NAMALWA (cell line): ENCODE measurements at places on chromosomes 11 and 22.

DNA sequence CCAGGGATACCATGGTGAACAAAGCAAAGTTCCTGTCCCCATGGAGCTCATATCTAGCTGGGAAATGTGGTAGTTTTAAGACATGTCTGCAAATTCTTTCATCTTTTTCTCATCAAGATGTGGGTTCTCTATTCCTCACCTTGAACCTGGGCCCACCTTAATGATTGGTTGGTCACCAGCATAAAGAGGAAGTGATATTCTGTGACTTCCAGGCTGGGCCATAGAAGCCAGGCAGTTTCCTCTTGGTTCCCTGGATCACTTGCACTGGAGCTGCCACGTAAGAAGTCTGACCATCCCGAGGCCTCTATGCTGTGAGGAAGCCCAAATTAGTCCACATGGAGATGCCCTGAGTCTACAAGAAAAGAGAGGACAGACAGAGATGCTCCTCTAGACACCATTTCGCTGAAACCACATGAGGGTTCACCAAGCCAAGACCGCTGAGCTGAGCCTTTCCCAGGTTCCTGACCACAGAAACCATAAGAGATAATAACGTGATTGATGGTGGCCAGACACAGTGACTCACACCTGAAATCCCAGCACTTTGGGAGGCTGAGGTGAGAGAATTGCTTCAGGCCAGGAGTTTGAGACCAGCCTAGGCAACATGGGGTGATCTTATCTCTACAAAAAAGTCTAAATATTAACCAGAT is 119.5 kb upstream of the ISX start:
- no peak for DNase-seq

DNA sequence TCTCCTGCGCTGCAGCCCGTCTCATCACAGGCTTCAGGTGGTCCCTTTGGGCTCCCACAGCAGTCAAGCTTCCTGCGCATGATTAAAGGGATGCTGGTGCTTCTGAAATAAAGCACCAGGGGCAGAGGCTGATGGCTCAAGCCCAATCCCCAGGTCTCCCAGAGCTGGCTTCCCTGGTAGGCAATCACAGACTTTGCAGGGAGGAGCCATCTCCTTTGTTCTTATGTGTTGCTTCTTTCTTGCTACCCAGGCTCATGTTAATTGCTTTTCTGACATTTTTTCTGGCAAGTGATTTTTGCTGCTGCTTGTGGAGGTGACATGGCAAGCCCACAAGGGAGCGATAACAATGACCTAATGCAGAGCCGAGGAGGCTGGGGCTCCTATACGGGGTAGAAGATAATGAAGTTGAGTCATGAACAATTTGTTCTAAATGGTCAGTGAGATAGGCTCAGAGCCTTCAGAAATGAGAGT is 25.2 kb upstream of the PLET1 start:
- DNase-seq = no peak

GRCh38 chr11:13487661-13488030 is 8.2 kb downstream of the PTH start:
- peak; percentile 11 for DNase-seq

- no peak for DNase-seq
These were observed 73.0 kb downstream of the CD44 start for GRCh38 chr11:35211952-35212351.

- no peak for DNase-seq
These were observed 3.1 kb downstream of the MRGPRX1 start for GRCh38 chr11:18936002-18936673.

- DNase-seq = no peak
These were observed 4.5 kb downstream of the POLDIP3 start for GRCh38 chr22:42610186-42610585.

DNA sequence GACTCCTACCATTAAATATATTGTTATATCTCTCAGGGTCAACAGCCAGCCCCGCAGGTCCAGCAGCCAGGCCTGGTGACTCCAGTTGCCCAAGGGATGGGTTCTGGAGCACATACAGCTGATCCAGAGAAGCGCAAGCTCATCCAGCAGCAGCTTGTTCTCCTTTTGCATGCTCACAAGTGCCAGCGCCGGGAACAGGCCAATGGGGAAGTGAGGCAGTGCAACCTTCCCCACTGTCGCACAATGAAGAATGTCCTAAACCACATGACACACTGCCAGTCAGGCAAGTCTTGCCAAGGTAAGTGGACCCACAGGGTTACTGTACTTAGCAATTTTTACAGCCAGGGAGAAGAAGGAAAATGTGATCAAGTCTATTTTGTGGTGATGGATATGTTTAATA is 35.1 kb downstream of the EP300 start:
- DNase-seq = no peak

- peak; percentile 71 for DNase-seq
These were observed 3.8 kb downstream of the DCPS start for GRCh38 chr11:126307706-126308105.

GRCh38 chr11:125239585-125240560 is 75.3 kb downstream of the PKNOX2 start:
- no peak for DNase-seq

DNA sequence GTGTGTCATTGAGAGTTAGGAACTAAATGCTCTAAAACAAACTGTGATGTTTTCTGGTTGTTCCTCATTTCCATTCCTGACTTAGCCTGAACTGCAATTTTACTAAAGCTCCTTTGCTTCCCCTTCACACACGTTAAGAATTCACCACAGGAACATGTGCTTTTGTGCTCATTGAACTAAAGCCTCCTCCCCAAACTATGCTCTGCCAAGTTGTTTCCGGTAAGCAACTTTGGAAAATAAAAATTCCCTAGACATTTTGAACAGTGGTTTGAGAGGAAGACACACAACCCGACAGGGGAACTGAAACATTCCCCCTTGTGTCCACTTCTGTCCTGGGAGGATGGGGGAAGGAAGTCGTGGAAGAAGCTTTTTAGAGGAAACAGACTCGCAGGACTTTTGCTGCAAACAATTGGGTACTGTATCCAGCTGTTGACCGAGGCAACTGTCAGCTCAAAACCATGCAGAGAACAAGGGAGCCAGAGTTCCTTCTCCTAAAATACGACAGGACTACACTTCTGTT is 66.9 kb downstream of the GAB2 start:
- DNase-seq = peak; percentile 34

GRCh38 chr11:105881027-105881426 is 141.0 kb downstream of the MSANTD4 start:
- DNase-seq = no peak

DNA sequence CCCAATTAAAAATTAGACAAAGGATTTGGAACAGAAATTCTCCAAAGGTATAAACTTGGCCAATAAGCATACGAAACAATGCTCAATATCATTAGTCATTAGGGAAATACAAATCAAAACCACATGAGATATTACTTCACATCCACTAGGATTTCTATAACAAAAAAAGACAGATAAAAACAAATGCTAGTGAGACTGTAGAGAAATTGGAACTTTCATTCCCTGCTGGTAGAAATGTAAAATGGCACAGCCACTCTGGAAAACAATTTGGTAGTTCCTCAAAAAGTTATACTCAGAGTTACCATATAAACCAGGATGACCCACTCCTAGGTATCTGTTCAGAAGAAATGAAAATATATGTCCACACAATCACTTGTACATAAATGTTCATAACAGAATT is 71.6 kb downstream of the RPL27A start:
- no peak for DNase-seq

DNA sequence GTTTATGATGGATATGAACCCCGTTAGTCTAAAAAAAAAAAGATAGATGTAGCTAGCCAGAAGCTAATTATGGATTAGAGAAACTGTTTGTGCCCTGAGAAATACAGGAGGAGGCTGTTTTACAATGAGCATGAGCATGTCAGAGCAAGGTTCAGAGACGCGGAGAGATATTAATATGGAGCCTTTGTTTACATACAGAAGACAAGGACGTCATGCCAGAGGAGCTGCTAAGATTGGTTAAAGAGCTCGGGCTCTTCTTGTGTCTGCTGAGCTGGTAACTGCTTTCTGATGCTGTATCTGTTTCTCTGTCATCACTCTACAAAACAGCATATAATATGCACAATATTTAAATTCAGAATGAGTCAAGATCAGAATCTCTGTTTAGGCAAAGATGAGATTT is 24.9 kb upstream of the CCDC89 start:
- DNase-seq = no peak

DNA sequence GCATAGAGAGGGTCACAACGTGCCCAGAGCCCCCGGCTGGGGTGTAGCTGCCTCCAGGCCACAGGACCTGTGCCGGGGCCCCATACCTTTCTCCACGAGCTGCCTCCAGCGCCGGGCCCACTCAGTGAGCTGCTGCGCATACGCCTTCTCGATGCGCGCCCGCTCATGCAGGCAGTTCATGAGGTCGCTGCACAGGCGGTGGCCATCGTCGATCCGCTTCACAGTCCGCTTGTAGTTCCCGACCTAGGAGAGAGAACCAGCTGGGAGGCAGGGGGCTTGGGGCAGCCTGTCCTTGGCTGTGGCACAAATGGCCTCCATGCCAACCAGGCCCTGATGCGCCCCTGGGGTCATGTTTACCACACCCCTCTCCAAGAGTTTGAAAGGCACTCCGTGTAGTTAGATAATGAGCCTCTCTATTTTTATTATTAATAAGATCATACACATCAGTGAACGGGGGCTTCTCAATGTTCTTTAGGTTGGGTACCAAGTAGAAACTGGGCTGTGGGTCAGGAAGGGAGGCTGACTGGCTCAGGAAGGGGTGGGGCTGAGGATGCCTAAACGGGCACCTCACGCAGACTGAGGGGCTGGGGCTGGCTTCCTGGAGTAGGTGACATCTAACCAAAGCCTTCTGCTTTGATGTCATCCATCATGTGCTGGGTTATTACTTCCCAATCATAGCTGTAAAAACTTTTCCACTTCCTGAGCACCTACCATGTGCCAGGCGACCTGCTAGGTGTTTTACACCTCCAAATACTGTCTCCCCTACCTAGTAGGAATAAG is 36.5 kb upstream of the ARFGAP3 start:
- no peak for DNase-seq

GRCh38 chr11:44785856-44786607 is 59.3 kb downstream of the TSPAN18 start:
- DNase-seq = peak; percentile 39

DNA sequence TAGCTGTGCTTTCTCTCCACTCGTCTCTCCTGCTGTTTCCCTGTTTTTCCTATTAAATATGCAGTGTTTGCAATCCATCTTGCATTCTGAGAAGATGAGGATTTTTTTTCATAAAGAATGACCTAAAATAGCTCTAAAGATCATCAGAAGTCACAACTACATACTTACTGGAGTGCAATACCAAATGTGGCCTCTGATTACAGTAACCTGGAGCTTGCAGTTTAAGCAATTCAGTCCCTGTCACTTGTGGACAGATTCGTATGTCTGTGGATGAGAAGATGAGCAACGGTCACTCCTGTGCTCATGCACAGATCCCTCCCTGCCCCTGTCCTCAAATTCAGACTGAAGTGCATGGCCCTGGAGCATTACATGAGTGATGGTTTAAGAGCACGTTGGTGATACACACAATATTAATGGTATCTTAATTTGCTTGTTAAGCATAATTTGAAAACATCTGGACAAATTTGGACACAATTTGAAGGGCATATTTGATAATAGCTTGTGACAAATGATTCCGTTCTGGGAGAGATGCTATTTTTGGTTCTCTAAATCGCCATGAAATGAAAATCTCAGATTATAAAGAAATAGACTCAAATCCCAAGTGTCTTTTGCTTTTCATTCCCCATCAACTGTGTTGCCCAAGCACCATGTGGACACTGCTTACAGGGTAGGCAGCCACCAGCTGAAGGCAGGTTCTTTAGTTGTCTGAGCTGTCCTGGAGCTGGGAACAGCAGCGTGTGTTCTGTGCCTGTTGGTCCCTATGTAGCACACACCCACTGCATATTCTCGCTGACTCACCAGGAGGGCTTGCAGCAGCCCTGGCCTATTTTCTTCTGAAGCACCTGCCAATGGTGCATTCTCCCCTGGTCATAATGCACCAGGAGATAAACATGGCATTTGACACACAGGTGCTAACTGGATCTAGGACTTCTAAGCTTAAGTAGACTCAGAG is 32.6 kb upstream of the PRAME start:
- DNase-seq = peak; percentile 19
